ENCODE measurements at places on chromosomes 11 and 22.
A peak's percentile ranks its signal among the peaks of the same experiment; 100 is the strongest.

DNA sequence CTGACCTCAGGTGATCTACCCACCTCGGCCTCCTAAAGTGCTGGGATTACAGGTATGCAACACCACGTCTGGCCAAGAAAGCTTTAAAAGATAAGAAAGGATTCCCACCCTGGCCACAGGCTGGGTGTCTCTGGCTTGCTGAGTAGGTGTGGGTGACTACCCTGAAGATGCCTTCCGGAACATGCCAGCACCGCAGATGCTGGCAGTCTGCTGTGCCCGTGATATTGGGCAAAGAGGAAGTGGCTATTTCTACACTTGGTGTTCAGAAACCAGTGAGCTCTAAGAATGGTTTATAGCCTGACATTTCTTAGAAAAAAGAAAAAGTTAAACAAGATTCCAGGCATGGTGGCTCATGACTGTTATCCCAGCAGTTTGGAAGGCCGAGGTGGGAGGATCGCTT is 6.1 kb downstream of the MRPL11 start:
- DNase-seq = no peak

DNA sequence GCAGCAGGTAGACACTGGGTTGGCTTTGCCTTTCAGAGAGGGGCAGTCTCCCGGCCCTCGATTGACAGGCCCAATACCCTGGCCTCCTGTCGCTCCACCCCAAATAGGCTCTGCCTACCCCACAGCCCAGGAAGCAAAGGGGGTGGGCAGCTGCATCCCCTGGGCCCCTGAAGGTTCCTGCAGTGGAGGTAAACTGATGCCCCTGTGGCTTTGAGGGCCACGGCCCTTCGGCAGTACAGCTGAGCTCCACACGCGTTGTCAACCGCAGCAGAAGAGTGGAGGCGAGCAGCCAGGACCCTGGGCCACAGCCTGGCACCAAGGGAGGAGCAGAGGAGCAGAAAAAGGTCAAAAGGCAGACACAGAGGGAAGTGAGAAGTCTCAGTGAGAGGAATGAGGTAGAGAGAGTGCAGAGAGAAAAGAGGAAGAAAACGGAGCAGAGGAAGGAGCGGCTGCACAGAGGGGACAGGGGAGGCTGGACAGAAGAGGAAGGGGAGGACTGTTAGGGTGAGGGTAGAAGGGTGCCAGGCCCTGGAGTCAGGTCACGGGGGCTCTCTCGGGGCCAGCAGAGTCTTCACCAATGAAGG is 64.0 kb downstream of the SLC22A12 start:
- no peak for DNase-seq

GRCh38 chr22:33898121-33898520 is 22.2 kb downstream of the LARGE1 start:
- no peak for DNase-seq

- DNase-seq = no peak
Measured at GRCh38 chr11:13280092-13280722, 2.6 kb downstream of the BMAL1 start.

DNA sequence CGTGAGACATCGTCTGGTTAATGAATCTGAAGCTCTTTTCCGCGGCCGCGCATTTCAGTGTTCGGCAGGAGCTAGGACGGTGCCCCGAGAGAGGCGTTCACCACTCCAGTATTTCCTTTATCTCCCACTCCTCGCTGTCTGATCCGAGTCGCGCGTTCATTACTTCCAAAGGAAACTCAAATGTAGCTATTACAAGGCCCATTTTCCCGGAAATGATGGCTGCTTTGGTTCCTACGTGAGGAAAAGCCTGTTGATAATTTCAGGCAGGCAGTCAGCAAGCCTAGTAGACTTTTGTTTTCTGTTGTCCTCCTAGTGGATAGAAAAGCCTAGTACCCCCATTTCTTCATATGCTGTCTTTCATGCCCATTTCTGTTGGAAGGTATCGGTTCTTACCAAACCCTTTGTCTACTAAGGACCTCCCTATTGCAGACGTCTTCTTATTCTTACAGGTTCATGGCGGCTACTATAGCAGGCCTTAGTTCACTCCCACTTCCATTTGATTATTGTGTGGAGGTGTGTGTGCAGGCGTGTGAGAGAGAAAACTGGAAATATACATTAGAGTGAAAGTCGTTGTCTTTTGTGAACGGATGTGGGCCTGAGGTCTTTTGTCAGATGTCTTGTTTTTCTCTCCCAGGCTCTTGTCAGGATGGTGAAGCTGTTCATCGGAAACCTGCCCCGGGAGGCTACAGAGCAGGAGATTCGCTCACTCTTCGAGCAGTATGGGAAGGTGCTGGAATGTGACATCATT is 737 bp downstream of the RBM4 start:
- DNase-seq = peak; percentile 60

- DNase-seq = no peak
Measured at GRCh38 chr11:72981080-72981479, 161.0 kb downstream of the FCHSD2 start.

- DNase-seq = peak; percentile 29
Measured at GRCh38 chr11:41784513-41785335, 325.3 kb upstream of the LRRC4C start.
